Activated T-cell treated with anti-CD3 and anti-CD28 coated beads for 48 hours (primary cell): ENCODE measurements at places on chromosomes 11 and 22.
A peak's percentile ranks its signal among the peaks of the same experiment; 100 is the strongest.

- DNase-seq: no peak
These were observed 10.9 kb downstream of the PRCP start for GRCh38 chr11:82889133-82890001.

DNA sequence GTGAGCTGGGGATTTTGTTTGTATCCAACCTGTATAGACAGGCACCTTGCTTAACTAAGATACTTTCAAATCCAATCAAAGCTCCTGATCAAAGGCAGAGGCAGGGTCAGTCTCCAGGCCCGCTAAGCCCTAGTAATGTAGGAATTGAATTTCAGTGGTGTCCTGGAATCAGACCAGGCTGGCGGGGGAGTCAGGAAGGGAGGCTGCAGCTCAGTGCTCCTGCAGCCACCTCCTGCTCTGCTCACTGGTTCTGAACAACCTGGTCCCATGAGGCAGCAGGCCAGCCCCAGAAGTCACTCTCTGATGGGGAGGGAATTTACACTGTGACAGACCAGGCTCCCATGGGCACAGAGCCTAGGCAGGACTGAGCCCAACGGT lies 38.5 kb upstream of the GALNT18 start:
- DNase-seq: no peak

DNA sequence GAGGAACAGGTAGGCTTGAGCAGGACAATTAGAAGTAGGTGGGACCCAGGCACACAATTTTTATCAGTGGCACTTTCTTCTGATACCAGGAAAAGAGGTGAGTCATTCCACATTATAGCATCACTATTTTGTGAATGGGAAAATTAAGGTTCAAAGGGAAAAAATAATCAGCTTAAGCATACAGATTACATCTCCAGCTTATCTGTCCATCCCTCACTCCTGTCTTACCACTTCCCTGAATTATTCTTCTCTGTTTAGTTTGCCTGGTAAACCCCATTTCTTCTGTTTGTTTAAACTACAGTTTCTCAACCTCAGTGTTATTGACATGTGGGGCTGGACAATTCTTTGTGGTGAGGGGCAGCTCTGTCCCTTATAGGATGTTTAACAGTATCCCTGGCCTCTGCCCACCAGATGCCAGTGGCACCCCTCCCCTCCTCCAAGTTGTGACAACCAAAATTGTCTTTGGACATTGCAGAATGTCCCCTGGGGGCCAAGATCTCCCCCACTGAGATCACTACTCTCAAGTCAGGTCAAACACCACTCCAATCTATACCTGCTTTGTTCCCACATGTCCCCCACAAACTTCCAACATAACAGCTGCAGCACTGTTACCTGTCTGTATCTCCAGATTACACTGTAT lies 8.5 kb upstream of the XBP1 start:
- DNase-seq: no peak

DNA sequence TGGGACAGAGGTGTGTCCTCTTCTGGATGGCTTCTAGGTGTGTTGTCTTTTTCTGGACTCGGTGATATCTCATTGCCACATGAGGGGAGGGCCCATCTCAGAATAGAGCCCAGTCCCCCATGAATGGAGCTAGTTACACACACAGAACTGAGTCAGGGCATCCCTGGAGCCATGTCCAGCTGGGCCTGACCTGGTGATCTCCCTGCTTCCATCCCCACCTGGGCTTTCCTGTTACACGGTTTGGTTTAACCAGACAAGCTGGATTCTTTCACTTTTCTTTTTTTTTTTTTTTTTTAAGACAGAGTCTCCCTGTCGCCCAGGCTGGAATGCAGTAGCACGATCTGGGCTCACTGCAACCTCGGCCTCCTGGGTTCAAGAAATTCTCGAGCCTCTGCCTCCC lies 6.1 kb upstream of the A4GALT start:
- no peak for DNase-seq

GRCh38 chr22:19287889-19288288 lies 3.6 kb downstream of the CLTCL1 start:
- DNase-seq: no peak

DNA sequence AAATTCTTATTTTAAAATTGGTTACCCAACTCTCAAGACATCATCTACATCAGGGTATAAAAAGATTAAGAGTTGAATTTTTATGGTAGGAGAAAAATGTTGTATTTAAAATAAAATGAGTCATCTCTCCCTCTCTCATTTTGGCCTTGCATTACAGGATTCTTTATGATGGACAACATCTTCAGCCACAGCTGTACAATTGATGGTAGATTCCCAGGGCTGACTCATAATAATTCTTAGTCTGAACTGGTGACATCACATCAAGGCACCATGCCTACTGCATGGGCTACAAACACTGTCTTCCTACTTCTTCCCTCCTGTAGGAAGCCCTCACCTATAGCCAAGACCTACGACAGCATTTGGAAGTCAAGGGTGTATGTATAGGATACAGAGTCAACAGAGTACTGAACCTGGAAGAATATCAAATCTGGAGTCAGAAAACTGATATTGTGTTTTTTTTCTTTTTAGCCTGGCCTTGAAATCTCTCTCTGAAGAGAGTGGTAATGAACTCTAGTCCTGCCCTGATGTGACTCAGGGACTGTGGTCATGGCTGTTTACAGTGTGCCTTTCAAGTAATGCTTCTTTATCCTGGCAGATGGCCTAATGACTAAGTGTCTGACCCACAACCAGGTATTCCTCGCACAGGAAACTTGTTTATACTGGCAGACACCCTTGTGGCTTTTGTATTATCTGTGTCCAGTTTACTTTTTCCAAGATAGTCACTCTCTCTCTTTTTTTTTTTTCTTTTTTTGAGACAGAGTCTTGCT lies 32.5 kb downstream of the MRGPRX2 start:
- DNase-seq: no peak

DNA sequence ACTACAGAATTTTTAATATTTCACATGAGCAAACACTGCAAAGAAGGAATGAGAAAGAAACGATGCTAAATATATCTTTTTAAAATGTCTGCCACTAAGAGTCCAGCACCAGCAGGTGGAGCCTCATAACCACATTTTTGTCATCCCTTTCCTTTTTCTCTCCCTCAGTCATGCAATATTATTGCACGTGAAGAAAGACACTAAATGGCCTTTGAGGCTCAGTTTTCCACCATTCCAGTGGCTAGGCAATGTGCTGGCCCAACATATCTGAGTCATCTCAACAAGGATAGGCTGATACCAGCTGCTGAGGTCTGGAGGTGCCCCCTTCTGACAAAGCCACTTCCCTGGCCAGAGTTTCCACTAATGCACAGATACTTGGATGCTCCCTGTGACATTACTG lies 1.8 kb downstream of the ALKBH8 start:
- no peak for DNase-seq

GRCh38 chr22:46084376-46084775 lies 66.0 kb upstream of the PPARA start:
- no peak for DNase-seq

DNA sequence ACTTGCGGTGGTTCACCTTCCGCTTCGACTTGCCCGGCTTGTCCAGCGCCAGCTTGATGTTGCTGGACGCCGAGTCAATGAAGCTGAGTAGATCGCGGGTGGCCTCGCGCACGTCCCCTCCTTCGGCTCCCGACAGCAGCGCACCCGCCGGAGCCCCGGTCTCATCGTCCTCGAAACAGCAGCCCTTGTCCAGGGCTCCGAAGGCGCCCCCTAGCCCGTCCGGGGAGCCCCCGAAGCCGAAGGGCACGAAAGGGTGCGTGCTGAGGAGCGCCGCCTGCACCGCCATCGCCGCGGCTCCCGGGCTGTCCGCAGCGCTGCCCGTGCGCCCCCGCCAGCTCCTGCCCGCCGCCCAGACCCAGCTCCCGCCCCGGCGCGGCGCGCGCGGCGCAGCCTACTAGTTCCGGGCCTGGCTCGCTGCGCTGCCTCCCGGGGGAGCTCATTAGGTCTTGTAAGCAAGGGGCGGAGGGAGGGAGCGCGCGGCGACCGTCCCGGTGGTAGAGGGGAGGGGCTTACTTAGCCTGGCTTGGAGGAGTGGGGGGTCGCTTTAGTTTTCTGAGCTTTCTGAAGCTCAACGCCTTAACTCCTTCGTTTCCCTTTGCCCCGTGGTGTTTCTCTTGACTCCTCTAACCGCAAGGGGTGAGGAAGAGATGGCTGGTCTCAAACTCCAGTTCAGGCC lies at the start of gene FAM181B:
TSS of gene FAM181B (minus strand) at position 421 of the 676 bp plus-strand sequence. CDS start at position 286, 135 bp downstream.
- peak; percentile 22 for DNase-seq

- no peak for DNase-seq
These were observed 125.8 kb upstream of the POU2AF2 start for GRCh38 chr11:111119751-111120150.

DNA sequence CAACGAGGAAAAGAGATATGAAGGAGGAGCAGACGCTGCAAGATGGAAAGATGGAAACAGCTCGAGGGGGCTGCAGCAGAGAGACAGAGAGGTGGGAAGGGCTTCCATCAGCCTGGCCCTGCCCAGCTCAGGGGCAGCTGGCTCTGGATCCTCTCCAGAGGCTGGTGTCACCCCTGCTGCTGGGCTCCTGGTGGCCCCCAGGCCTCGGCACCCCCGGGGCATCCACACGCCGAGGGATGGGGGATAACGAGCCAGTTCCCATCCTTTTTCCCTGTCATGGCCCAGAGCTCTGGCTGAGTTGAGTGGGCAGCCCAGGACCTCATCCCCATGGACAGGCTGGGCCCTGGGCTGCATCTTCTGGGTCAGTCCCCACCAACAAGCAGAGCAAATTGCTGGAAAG lies 102.3 kb downstream of the ST3GAL4 start:
- DNase-seq: no peak

- no peak for DNase-seq
These were observed 6.4 kb downstream of the BAIAP2L2 start for GRCh38 chr22:38104084-38104483.

DNA sequence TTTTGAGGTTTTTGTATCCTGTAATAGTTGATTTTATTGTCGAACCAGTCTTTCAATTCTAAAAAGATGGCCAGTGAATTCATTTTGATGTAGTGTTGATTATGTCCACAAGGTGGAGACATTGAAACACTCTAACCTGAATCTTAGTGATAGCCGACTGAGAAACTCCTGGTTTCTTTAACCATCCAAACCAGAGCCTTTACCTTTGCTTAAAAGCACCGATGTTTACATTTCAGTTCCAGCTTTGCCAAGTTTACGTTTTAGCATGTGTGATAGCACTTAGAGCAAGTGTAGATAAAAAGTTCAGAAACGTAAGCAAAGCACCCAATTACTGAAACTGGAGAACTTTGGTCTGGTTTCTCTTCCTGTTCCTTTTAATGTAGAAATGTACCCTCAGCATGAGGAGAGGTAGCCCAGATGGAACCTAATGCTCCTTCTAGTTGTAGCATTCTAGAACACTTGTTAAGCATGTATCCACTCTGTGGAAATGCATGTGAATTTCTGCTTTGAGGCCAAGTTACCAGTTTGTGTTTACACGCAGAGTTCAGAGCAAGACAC lies 208.6 kb downstream of the DBX1 start:
- DNase-seq: no peak

GRCh38 chr11:37710031-37710430 lies 1112.0 kb upstream of the RAG2 start:
- DNase-seq: no peak

DNA sequence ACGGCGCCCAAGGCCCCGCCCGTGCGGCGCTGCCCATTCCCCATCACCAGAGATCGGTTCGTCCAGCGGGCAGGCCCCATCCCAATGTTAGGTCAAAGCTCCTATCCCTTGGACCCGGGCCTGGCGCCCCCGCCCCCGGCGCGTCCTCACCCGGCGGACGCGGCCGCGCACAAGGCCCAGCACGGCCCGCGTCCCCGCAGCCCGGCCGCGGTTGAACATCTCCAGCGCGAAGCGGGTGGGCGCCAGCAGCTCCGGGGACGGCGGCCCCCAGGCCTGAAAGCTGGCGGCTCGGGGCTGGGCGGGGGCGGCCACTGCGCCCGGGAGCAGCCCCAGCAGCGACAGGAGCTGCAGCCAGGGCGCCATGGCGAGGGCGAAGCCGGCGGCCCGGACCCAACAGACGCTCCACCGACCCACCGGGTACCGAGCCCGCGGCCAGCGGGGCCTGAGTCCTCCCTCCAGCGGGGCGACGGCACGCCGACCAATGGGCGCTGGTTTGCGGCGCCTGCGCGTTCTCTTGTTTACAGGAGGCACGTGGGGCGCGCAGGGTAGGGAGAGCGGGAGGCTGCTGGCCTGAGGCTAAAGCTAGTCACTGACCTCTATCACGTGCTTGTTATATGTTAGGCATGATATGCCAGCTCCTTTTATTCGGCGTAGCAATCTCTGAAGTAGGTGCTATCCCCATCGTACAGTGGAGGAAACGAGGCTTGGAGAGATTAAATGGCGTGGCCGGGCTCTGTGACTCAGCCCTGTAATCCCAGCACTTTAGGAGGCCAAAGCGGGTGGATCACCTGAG lies at the start of gene CTSF:
TSS of gene CTSF (minus strand) at position 483 of the 793 bp plus-strand sequence. CDS start at position 363, 120 bp downstream.
- peak; percentile 63 for DNase-seq

GRCh38 chr11:8631395-8632118 lies 37.5 kb upstream of the STK33 start:
- DNase-seq: no peak

DNA sequence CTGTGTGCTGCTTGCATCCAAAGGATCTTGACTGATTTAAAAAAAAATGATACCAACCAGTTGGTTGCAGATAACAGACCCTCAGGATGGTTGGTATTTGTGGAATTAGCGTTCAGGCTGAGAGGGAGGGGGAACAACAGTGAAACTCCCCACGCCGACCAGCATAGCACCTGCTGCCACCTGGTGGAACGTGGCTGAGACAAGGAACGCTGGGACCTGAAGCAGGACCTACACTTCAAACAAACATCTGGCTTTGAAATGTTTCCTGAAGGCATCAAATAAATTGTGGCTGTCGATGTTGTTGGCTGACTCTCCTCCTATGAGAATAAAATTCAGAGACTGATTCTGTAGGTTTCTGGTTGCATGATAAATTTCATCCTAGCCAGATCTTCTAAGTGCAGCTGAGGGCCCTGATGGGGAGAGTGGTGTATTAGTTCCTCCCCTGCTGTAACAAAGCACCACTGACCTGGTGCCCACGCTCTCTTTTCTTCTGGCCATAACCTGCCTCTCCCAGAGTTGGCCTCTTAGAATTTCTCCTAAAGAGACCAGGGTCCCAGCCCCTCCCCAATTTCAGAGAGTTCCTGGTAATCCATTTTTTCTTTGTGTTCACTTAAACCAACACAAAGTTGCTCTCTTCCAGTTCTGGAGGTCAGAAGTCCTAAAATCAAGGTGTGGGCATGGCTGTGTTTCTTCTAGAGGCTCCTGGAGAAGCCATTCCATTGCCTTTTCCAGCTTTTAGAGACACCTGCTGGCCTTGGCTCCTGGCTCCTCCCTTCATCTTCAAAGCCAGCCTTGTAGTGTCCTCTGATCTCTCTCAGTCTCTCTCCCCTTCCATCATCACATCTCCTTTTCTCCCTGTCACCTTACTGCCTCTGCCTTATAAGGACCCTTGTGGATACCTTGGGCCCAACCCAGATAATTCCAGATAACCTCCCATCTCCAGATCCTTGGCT lies 17.3 kb downstream of the APOL2 start:
- no peak for DNase-seq

- no peak for DNase-seq
These were observed 6.7 kb upstream of the OR5I1 start for GRCh38 chr11:55942785-55943392.

GRCh38 chr11:8777907-8778767 lies 95.5 kb downstream of the RPL27A start:
- DNase-seq: no peak

GRCh38 chr11:62130283-62131169 lies 6.7 kb downstream of the INCENP start:
- no peak for DNase-seq

GRCh38 chr22:30204015-30204741 lies 42.4 kb downstream of the LIF start:
- DNase-seq: no peak
